CD4-positive, alpha-beta T cell treated with Interleukin-10 for 1 hour (primary cell): ENCODE measurements at places on chromosomes 7 and 10.

- DNase-seq: no peak
These were observed 28.4 kb upstream of the CDHR3 start for GRCh38 chr7:105934572-105935185.

- DNase-seq: no peak
These were observed 1168.7 kb upstream of the AUTS2 start for GRCh38 chr7:68429411-68430117.

GRCh38 chr7:12490940-12491339 lies 79.6 kb upstream of the SCIN start:
- DNase-seq: no peak

DNA sequence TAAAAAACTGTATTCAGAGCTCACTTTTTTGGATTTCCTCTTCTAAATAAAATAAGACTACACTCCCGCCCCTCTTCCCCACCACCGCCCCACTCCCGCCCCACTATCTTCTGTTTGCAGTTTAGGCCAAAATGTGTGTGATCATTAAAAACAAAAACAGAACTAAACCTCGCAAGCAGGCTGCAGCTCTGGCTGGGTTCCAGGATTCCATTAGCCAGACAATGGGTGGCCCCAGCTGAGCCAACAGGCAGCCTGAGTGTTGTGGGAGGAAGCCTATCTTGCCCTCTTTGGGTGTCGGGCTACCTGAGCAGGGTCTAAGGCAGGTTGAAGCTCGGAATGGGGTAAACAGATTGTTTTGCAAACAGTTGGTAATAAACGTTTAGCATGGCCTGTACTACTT lies 41.7 kb downstream of the ARL4A start:
- no peak for DNase-seq

- DNase-seq: no peak
These were observed 18.5 kb upstream of the MRC1 start for GRCh38 chr10:17790651-17791050.

- DNase-seq: peak; percentile 13
These were observed 47.4 kb downstream of the ORC5 start for GRCh38 chr7:104160375-104160774.

- DNase-seq: no peak
These were observed 50.7 kb upstream of the CPXM2 start for GRCh38 chr10:123942114-123942861.

DNA sequence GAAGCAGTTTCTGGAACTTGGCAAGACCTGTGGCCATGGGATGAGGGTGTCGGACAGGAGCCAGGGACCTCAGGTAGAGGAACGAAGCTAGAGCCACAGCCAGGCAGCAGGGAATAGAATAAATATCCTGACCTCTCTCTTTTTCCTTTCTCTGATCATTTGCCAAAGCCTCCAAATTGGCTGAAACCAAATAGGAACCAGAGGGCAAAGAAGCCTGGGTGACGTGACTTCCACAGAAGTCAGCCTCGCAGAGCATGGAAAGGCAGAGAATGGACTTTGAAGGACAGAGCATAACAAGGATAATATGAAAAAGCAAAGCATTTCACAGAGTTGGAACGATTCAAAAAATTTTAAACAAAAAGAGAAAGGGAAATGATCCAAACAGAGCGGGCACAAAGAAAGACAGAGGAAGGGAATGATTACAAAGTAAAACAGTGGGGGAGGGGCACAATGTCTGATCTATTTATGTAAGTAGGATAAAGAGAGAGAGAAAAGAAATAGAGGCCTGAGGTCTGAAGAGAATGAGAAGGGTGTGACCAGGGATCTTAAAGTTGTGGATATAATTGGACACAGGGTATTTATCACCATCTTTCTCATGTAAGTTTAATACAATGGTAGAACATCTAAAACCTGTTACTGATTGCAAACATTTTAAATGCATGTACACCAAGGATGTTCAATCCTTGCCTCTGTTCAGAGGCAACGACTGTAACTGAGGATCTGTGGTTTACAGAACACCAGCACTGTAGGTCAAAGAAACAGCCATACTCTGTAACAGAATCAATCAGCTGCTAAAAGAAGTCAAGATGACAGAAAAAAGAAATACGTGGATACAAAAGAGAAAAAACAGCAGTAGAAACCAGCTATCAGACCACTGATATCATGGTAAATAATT lies 4.5 kb upstream of the ZEB1 start:
- no peak for DNase-seq

GRCh38 chr7:1640376-1641172 lies 29.5 kb upstream of the ELFN1 start:
- DNase-seq: no peak

DNA sequence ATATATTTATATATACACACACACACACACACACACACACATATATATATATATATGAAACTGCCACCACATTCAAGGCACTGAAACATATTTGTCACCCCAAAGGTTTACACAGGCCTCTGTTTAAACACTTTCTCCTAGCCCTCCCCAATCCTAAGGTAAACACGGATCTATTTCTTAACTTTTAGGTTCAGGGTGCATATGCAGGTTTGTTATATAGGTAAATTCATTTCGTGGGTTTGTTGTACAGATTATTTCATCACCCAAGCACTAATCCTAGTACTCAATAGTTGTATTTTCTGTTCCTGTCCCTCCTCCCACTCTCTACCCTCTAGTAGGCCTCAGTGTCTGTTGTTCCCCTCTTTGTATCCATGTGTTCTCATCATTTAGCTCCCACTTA lies 305.0 kb downstream of the GPR37 start:
- no peak for DNase-seq

DNA sequence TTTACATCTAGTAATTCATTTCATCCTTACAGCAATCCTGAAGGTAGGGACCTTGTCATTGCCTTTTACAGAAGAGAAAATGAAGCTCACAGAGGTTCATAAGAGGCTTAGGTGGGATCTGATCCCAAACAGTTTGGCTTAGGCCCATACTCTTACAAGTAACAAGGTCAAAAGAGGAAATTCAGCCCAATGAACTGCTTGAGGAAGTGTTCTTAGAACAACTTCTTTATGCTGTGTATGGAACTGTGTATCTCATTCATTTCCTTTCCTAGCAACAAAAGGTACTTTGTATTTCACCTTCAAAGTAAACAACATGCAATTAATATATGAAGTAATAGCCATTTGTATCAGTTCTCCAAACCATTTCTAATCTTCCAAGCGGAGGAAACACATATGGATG lies 79.3 kb downstream of the AVL9 start:
- DNase-seq: no peak
